ENCODE measurements at places on chromosomes 3 and 15.
A peak's percentile ranks its signal among the peaks of the same experiment; 100 is the strongest.

DNA sequence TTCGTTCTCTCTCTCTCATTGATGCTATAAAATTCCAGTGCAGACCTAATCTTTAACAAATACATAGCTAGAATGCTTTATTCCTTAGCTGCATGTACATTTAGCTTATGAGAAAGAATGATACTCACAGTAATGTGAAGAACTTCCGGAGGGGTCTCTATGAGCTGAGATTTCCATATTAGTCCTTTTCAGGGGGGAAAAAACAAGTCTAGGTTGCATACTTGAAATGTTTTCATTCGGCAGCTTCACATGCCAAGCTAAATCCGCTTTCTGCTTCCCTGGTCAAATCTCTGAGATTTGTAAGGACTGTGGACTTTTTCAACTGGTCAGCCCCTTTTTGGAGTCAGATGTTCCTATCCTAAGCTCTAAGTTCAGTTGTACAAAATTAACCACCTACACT is 111.5 kb upstream of the COL8A1 start:
- DNase-seq, result no peak

DNA sequence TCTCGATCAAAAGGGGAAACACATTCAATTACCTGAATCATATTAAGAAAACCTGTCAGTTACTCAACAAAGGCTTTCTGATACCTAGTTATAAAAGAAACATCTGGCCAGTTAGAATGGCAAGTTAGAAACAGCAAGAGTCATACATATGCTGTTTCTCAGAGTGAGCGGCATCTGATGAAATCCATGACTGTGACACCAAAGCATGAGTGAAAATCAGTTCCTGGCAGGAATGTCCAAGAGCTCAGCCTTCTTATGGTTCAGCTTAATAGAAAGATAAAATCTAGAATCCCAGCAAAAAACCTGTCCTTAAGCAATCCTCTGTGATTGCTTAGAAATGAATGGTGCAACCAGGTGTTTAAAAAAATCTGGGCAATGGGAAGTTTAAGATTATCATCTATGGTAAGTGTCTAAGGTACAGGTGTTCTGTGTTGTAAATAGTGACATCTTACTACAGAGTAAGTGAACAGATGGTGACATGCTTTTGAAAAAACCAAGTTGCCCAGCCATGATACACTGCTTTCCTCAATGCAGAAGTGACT is 18.8 kb downstream of the B4GALT4 start:
- no peak for DNase-seq

DNA sequence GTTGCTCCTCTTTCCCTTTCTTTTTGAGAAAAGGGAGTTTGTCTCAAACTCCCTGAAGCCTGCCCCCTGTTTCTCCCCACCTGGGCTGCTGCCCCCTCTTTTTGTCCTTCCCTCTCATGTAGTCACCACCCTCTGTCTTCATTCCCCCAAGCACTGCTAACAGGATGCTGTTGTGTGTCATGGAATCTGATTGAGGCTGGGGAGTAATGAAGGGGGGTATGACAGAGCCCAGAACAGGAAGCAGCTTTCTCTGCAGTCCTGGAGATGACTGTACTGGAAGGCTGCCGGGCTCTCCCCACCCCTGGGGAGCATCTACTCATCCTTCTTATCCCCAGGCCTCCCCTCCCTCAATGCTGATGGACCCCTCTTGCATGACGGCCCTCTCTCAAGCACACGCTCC is 181.6 kb downstream of the ABHD5 start:
- peak; percentile 54 for DNase-seq

- DNase-seq, result no peak
Measured at GRCh38 chr3:170713653-170714052, 127.8 kb upstream of the SLC7A14 start.

DNA sequence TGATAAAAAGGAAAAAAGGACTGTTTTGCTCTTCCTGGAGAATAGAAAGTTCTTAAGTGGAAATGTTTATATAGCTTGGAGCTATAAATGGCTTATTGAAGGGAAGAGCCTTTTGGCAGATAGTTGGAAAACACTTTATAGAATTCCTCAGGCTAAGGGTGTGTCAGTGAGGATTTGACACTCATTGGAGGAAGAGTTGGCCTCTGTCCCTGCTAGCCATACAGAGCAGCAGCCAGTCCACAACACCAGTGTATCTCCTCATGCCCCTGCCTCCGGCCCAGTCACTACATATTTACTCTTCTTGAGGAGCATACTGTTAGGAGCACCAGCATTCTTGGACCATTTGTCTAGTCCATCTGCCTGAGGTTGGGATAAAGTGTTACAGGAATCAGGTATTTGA is 36.2 kb downstream of the KLHL18 start:
- no peak for DNase-seq

DNA sequence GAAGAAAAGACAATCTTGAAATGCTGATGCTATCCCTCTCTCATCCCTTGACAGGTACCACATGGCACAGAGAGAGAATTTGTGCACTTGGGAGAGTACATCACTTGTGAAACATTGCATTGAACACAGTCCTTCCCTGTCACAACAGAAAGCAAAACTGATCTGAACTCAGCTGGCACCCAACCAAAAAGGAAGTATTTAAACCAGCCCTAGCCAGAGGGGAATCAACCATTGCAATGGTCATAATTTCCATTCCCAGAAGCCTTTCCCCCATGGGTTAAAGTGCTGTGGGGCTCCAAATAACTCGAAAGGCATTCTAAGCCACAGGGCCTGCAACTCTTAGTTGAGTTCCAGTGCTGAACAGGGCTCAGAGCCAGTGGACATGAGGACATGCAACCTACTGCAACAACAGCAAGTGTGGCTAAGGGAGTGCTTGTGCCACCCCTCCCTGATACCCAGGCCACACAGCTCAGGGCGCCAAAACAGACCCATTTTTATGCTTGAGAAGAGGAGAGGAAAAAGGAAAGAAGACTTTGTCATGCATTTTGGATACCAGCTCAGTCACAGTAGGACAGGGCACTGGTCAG is 530.8 kb upstream of the BCHE start:
- no peak for DNase-seq

DNA sequence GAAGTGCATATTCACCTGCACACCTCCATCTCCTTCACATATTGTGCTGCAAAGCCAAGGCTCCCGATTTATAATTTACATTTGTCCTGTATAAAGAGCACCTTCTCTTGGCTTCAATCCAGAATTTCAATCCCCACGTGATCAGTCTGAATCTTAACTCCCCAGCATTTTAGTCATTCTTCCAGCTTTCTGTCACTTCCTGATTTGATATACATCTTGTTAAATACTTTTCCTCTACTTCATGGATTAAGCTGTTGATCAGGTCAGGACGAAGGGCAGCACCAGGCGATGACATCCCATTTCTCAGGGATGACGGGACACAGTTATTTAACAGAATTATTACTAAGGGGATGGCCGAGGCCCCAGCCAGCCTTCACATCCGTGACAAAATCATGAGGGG is 212.5 kb downstream of the EPHB1 start:
- no peak for DNase-seq

GRCh38 chr3:153976891-153977554 is 144.2 kb upstream of the ARHGEF26 start:
- no peak for DNase-seq

Measured in GOT3 (cell line).